ENCODE measurements at places on chromosomes 6 and 20.

- DNase-seq: no peak
These were observed 157.7 kb downstream of the VEGFA start for GRCh38 chr6:43927532-43928210.

GRCh38 chr20:63701329-63702035, 5.0 kb downstream of the TNFRSF6B start:
- DNase-seq: no peak

DNA sequence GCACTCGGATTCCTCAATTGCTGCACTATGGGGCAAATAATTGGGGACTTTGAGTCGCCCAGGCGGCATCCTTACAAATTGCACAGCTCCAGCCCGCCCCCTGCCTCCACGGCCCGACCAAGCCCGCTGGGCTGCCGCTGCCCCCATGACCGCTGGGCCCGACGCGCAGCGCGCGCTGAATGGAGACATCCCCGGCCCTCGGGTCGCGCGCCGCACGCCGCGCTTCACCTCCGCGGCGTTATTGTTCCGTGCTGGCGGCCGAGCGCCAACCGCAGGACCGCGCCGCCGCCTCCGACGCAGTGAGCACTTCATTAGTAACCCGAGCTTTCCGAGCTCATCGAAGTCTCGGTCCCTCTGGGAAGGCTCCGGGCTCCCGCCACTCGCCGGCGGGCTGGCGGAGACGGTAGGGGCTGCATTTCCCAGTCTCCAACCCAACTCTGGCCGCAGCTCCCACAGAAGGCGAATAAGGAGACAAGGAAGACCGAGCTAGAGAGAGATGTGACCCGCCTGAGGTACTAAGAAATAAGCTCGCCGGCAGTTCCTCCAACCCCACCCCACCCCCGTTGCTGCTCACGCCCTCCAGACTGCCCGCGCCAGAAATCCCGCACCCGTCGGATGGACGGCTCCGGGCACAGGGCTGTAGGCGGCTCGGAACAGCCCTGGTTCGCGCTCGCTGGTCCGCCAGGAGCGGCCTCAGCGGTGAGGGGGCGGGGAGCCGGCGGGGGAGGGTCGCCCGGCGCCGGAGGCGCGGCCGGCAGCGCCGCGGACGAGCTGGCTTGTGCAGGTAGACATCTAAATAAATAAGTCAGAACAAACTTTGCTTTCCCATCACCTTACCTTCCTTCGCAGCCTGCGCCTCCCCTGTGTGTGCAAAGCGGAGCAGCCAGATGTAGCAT, 703 bp downstream of the EPHA7 start:
- no peak for DNase-seq

GRCh38 chr6:82957868-82958245, 107.8 kb downstream of the UBE3D start:
- no peak for DNase-seq

GRCh38 chr6:35804996-35805736, at the start of gene LHFPL5:
Gene LHFPL5, plus strand, starts transcription at chr6:35805352. Its CDS starts 319 bp downstream, at chr6:35805671.
- peak; percentile 34 for DNase-seq

GRCh38 chr6:44183783-44184182, 25.2 kb downstream of the CAPN11 start:
- no peak for DNase-seq

GRCh38 chr20:1533059-1533458, 24.4 kb downstream of the SIRPD start:
- DNase-seq: no peak

DNA sequence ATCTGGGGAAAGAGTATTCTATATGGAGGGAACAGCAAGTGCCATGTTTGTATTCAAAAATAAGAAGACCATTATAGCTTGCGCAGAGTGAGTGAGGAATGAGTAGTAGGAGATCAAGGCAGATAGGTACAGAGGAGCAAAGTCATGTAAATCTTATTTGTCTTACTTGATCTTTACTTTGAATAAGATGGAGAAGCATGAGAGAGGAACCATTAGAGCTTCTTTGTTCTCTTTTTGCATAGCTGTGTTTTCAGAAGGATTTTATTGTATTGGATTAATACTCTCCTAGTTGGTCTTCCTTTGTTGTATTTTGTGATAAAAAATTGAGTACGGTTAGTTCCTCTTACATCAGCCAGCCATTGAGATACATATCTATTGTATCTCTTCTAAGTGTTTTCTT, 88.4 kb downstream of the SCAF8 start:
- no peak for DNase-seq

DNA sequence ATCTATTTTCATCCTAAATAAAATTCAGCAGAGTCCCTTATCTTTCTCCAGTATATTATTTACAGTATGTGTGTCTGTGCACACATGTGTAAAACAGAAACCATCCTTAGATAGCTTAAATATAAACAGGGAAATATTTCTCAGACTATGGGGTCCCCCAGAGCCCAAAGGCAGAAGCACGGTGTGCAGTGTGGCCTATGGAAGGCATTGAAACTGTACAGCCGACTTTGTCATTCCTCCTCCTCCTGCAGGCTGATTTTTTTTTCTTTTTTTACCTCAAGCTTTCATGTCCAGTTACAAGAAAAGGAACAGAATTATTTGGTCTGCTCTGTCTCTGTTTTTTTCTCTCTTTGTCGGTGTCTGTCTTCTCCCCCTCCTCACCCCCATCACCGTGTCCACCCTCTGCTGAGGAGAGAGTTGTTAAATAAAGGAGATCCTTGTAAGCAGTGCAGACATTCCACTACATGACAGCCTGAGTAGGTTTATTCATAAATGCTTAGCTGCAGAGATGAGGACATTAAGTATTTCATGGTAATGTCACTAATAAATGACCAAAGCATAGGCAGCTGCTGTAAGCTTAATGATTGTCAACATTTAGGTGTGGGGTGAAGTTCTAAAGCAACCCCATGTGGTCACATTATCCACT, 31.8 kb upstream of the SLC35D3 start:
- DNase-seq: no peak

- DNase-seq: no peak
These were observed 70.1 kb downstream of the RAMACL start for GRCh38 chr6:166516251-166516884.

- DNase-seq: no peak
These were observed 13.8 kb upstream of the RNF8 start for GRCh38 chr6:37339741-37340638.

DNA sequence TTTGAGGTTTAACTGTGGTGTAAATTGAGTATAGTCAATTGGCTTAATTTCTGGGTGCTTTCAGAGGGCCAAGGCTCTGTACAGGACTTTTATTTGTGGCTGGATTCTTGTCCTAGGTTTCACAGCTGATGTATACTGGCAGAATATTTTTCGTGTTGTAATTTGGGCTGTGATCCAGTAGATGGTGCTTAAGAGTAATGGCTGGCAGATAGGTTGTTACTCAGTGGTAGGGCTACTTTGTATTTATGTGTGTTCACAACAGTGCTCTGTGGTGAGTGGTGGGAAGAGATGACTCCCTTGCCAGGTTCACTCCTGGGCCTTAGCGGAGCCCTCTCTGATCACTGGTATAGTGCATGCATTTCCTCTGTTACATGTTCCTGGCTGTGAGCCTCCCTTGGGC, 34.5 kb upstream of the FERMT1 start:
- no peak for DNase-seq

GRCh38 chr6:129608886-129609537, 101.0 kb downstream of the ARHGAP18 start:
- DNase-seq: no peak

- DNase-seq: no peak
These were observed 46.9 kb upstream of the NAA20 start for GRCh38 chr20:19970256-19970765.

- no peak for DNase-seq
These were observed 11.2 kb downstream of the LEMD2 start for GRCh38 chr6:33777398-33778388.

DNA sequence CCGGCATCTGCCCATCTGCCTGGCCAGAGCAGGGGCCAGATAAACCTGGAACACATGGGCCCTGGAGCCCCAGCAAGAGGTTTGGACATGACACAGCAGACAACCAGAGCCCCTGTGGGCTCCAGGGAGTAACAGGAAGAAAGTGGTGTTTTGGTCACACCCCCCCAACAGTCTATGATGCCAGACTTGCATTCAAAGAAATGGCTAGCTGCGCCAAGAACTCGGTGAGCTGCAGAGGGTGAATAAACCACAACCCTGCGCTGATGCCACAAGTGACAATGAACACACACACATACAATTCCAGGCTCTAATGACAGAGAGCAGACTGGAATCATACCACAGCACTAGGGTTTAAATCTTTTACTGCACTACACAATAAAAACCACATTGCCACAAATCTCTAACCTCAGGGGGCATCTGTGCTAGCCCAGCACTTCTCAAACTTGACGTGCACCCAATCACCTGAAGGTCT, 34.0 kb downstream of the TRERF1 start:
- DNase-seq: peak; percentile 18

DNA sequence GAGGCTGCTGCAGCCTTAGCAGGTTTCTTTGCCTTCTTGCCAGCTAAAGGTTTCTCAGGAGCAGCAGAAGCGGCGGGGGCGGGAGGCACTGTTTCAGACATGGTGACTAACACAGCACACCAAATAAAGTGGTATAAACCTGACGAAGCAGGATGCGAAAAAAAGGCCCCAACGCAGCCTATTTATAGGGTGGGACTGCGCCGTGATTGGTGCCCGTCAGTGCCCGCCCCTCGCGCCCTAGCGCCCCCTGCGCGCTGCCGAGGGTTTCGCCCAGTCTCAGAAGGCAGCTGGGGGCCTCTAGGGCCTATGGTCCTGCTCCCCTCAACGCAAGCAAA, 55.0 kb downstream of the TRIM38 start:
- DNase-seq: peak; percentile 15
